Activated T-cell treated with anti-CD3 and anti-CD28 coated beads for 1 hour (primary cell): ENCODE measurements at places on chromosomes 16 and 17.

- DNase-seq: no peak
These were observed at the start of gene MT1A for GRCh38 chr16:56637814-56638750. Gene MT1A, plus strand, starts transcription at chr16:56638666. Its CDS starts 73 bp downstream, at chr16:56638739.

DNA sequence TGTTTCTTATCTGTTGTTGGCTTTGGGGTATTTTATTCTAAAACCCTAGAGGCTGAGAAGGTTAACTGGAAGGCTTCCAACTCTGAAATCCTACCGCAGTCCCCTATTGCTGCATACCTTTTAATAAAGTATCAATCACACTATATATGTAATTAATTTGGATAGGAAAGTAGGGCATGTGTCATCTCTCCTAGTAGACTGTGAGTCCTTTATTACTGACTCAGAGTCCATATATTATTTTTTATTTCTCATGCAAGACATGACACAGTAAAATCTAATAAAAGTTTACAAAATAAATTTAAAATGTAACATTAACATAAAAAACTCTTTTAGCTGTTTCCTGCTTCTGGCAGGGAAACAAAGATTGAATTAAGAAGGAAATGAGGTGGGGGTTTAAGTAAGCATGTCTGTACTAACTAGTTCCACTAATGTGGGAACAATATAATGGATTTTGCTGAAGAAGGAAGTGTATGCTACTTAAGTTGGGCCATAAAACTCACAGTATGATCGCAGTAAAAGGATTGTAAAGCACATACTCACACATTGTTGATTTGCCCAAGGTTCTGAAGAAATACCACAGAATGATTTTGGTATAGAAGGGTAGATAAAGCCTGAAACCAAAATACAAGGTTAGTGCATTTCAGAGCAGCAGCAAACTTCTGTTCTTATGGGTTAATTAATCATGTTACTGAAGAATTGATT lies 97.6 kb upstream of the HLF start:
- DNase-seq: no peak

DNA sequence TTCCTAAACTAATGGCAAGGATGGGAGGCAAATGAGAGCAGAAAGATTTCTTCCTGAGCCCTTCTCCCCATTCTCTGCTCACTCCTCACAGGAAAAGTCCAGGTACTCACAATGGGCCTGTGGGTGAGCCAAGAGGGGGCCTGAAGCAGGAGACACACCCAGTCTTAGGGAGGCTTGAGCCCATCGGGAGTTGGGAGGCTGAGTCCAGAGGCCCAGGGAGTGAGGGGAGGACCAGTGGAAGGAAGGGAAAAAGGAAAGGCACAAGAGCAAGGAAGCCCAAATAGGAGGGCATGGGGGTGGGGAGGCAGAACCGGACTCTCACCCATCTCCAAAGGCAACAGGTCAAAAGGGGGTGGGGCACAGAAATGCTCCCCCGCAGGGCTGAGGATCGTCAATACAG lies 68.1 kb upstream of the CNEP1R1 start:
- no peak for DNase-seq

DNA sequence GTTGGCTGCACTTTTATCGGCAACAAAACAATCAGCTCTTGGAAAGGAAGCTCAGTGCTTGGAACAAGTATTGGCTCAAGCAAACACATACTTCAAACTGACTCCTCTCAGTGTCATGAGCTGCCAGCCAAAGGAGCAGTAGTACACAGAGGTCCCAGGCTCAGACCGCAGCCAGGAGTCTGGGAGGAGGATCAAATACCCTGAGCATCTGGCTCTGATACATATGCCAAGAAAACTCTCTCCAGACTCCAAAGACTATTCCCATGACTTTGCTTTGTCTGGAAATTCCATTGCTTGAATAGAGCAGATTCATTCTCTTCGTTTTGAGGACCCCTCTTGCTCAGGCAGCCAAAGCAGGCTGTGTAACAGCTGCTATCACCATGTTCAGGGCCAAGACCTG lies 501.6 kb upstream of the PSMD7 start:
- DNase-seq: no peak

DNA sequence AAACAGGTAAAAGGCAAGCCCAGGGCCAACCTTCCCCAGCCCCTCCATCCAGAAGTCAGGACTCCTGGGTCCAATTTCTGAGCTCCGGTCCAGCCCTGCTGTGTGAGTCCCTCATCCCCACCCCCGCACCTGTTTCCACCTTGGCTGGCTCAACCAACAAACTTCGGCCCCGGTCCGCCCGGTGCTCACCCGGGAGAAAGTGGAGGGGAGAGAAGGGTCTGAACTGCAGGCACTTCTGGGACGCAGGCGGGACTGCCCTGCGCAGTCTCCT lies 541 bp downstream of the RHBDF2 start:
- no peak for DNase-seq

DNA sequence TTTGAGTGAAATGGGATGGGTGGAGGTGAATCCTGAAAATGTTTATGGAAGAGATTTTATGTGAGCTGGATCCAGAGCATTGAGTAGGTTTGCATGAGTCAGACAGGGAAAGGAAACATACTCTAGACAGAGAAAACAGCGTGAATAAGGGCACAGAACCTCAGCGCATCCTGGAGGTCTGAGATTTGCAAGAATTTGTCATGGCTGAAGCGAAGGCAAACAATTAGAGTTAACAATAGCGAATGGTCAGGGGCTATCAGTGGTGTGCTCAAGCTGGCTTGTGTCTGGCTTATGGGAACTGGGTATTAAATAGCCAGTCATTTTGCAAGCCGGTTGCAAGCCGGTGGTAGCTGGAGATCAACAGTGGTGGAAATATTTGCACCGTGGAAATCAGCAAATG lies 36.4 kb downstream of the MAP2K6 start:
- DNase-seq: no peak

DNA sequence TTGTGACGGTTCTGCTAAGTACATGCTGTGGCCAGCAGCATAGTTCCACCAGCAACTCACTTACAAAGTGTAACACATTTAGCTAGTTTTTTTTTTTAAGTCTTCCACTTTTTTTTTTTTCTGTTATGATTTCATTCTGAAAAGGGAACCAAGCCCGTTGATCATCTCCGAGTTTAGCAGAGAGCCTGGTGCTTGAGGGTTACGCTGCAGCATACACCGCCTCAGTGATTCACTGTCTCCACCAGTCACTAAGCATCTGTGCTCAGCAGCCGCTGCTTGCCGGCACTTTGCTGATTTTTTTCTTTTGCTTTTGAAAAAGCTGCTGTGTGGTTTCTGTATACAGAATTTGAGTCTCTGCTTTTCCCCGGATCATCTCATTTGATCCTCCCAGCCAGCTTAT lies 194.5 kb upstream of the CDH13 start:
- DNase-seq: no peak

- no peak for DNase-seq
These were observed 15.7 kb downstream of the ENDOV start for GRCh38 chr17:80430446-80431245.

DNA sequence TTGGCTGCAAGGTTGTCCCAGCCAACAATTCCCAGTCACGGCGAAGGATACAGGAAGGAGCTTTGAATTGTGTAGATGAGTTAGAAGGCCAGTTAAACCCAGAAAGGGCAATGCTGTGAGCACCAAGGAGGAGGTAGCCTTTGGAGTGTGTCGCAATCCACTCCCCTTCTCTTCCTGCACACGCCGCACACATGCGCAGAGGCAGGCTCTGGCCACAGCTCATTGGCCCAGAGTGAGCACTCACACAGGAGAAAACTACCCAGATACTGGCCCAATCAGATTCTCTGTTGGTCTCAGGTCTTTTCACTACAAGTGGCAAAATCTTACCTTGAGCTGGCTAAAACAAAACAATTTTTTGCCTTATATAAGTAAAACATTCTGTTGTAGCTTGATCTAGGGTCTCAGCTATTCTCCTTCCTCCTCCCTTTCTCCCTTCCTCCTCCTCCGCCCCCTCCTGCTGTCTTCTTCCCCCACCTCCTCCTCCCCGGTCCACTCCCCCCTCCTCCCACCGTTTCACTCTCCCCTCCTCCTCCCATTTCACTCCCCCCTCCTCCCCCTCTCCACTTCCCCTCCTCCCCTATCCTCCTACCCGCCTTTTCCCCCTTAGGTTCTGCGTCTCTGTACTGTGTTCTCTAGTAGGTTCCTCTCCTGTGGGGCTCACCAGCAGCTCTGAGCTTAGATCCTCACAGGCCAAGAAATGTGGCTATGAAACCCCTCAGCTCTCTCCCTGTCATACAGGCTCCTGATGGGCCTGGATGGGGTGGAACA lies 344.9 kb downstream of the CPPED1 start:
- peak; percentile 23 for DNase-seq

DNA sequence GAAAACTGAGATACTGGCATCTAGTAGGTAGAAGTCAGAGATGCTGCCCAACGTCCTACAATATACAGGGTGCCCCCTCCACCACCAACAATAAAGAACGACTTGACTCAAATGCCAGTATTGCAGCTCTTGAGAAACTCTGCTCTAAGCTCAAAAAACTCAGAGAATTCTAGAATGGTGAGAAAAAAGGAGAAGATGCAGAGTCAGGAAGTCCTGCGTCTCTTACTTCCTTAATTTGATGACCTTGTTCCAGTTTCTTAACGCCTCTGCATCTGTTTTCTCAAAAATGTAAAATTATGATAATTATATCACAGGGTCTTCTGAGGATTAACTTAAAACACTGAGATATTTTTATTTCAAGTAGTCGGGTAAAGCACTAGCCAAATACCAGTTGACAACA lies 1.7 kb upstream of the HSBP1 start:
- DNase-seq: no peak

DNA sequence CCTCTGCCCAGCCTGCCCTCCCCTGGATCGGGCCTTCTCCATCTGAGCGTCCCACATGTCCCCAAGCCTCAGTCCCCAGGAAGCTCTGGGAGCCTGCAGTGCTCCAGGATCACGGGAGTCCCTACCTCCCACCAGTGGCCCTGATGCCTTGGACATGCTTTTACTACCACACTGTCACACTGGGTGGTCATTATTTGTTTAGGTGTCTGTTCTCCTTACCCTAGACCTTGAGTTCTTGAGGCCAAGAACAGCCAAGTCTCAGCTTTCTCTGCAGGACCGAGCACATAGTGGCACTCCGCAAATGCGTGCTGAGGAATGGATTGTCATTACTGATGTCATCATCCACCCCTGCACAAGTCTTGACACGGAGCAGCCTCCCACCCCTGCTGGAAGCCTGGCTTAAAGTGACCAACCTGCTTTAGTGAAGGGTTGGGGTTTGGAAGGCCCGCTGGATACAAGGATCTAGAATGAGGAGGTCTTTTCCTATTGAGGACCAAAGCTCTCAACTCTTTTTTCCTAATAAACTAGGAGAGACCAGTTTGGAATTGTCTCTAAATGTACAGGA lies 132.9 kb upstream of the CRHR1 start:
- DNase-seq: no peak

DNA sequence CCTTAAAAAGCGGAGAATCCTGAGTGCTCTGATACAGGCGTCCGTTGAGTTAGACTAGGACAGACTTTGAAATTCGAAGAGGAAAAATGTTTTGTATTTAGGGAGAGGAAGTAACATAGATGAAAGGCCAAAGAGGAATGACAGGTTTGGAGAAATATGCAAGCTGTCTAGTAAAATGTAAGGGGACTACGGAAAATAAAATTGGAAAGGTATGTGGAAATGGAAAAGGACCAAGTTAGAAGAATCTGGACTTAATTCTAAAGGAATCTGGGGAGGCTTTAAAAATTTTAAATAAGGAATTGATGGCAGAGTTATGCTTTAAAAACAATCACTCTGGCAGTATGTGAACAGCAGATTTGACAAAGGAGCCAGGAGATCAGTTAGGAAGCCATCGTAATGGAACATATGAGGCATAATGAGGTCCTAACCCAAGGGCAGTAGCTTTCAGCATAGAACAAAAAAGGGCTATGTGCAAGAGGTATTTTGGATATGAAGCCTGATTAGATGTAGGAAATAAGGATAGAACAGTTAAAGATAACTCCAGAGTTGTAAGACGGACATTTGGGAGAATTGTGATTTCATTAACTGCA lies 38.3 kb downstream of the CYB561 start:
- DNase-seq: no peak

DNA sequence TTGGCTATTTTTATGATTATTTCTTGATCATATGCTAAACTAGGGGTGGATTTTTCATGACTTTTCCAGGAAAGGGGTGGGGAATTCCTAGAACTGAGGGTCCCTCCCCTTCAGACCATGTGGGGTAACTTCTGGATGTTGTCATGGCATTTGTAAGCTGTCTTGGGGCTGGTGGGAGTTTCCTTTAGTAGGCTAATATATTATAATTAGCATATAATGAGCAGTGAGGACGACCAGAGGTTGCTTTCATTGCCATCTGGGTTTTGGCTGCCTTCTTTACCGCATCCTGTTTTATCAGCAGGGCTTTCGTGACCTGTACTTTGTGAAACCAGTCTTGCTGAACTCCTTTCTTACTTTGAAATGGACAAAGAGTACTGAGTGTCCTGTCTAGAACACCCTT lies 40.4 kb upstream of the ABCA5 start:
- DNase-seq: no peak

DNA sequence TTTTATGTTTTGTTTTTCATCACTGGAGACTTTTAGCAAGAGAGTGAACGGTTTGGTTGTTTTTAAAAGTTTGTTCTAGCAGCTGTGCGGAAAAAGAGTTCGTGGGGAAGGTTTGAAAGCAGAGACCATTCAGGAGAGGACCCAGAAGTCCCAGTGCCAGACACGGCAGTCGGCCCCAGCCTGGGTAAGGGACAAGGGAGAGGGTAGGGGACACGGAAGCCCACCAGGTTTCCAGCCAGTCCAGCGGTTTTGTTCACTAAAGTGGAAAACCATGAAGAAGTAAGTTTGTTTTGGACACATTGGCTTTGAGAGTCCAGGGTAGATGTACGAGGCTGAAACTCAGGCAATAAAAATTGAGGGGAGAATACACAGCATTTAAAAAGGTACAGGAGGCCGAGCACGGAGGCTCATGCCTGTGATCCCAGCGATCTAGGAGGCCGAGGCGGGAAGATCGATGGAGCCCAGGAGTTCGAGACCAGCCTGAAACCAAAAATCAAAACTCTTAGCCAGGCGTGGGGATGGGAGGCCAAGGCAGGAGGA lies 56.8 kb upstream of the RPH3AL start:
- no peak for DNase-seq

GRCh38 chr16:27776556-27777225 lies 226.7 kb downstream of the KATNIP start:
- no peak for DNase-seq

GRCh38 chr17:74272731-74273201 lies 1.3 kb upstream of the DNAI2 start:
- DNase-seq: no peak

DNA sequence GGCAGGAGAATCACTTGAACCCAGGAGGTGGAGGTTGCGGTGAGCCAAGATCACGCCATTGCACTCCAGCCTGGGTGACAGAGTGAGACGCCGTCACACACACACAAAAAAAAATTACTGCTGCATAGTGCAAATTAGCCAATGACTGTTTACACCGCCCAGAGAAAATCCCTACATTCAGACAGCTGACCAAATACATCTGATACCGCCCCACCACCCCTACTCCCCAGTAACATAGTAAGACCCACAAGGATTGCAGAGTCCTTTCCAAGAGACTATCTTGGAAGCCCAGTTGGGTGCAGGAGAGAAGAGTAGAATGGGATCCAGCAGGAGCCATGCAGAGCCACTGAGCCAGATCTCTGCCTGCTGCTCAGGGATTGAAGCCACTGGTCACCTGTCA lies 63.5 kb downstream of the SLC39A11 start:
- no peak for DNase-seq
